ENCODE measurements at places on chromosomes 5 and 9.
A peak's percentile ranks its signal among the peaks of the same experiment; 100 is the strongest.

GRCh38 chr5:1652873-1653697, 129.3 kb upstream of the LPCAT1 start:
- DNase-seq = no peak

DNA sequence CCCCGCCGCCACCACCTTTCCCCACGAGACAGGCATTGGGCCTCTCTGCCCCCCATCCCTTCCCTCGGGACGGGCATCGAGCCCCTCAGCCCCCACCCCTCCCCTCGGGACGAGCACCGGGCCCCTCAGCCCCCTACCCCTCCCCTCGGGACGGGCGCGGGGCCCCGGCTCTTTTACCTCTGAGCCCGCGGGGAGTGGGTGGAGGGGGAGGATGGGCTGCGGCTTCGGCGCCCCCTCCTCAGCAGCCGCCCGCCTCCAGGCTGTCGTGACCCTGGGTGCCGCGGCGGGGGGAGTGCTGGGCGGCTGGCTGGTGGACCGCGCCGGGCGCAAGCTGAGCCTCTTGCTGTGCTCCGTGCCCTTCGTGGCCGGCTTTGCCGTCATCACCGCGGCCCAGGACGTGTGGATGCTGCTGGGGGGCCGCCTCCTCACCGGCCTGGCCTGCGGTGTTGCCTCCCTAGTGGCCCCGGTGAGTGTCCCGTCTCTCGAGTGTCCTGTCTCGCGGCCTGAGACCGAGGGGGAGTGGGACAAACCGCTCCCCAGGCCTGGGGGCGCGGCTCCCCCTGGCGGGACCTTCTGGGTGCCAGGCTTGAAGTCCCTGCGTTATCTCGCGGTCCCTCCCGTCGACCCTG, 791 bp downstream of the SLC2A8 start:
- DNase-seq = peak; percentile 57

DNA sequence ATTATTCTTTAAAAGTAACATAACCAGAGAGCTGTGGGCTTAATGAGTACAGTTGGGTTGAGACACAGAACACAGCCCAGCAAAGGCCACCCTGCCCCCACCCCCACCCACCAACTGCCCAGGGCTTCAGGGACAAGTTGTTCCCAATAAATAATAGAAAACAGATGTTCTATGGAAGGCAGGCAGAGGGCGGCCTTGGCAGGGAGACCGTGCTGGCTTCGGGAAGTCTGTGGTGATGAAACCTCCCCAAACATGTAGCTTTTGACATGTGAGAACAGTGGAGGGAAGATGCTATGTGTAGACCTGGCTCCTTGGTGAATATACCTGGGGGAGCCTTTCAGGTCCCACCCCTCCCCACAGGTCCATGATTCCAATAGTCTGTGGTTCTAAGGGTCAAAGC, 10.0 kb downstream of the TRAF1 start:
- DNase-seq = no peak

GRCh38 chr9:84283946-84284345, 56.6 kb downstream of the SLC28A3 start:
- DNase-seq = no peak

DNA sequence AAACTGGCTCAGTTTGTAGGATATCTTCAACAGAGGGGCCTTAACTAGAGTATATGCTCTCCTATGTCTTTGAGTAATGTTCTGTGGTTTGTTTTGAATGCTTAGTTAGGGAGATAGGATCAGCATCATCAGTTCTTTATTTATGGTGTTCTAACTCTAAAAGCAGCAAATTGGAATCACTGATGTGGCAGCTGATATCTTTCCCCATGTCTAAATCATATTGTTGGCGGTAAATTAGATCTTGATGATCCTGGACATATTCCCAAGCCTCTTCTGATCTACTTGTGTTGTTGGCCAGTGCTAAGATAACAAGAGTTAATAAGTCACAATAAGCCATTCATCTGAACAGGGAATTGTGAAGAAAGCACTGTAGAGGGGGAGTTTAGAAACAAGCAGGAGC, 332.4 kb upstream of the DAB2 start:
- no peak for DNase-seq

- DNase-seq = no peak
Observed at GRCh38 chr5:83375049-83375745, 96.3 kb upstream of the VCAN start.

DNA sequence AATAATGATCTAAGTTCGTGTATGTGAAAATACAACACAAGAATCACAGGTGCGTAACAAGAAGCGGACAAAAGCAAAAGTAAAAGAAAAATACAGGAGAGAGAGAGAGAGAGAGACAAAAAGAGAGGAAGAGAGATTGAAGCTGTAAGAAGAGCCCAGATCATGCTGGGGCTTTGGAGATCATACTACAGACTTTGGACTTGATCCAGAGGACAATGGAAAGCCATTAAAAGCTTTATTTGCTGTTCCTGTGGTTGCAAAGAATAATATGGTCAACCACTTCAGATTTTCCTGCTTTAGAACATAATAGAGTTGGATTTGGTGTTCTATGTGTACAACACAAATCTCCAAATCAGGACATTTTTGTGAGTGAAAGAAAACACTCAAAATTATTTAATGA, 561.4 kb downstream of the CAAP1 start:
- no peak for DNase-seq

DNA sequence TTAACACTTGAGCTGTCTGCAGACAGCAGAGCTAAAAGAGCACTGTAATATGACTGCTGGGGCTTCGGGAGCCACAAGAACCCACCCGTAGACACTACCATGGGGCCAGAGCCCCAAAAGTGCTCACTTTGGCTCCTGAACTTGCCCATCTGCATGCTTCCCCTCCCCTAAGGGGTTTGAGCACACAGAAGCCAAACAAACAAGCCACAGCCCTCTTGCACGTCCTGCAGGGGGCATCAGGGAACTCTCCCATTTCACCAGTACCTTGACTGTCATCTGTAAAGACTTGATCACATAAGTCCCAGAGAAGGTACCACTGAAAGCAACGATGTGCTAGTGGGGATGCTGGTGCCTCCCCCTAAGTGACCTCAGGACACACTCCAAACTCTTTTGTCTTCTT, 681.8 kb downstream of the SEMA5A start:
- DNase-seq = no peak

GRCh38 chr5:116763987-116764866, 189.6 kb upstream of the SEMA6A start:
- DNase-seq = no peak

DNA sequence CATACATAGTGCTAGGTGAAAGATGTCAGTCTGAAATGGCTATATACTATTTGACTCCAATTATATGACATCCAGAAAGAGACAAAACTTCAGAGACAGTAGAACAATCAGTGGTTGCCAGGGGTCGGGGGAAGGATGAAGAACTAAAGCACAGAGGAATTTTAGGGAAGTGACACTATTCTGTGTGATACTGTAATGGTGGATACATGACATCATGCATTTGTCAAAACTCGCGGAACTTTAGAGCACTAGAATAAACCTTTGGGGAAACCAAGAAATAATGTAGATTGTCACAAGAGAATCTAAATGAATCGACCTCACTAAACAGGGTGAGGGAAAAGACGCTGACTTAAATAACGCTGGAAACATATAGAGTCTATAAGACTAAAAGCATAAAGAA, 107.0 kb upstream of the RETREG1 start:
- DNase-seq = no peak

DNA sequence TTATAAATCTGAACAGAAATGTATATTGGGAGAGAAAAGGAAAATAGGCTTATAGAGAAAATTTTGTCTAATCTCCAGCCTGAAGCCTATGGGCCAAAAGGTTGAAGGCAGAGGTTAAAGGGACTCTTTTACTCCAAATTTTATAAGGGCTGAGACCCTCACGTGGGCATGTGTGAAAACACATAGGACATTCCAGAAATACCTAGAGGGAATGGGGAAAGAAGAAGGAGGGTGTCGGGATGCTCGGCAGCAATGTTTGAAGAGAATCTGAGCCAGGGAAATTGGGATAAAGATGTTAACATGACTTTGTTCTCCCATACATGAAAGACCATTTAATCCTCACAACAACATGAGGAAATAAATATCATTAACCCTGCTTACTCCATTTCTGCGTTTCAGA, 102.1 kb upstream of the SLC12A2 start:
- DNase-seq = no peak

DNA sequence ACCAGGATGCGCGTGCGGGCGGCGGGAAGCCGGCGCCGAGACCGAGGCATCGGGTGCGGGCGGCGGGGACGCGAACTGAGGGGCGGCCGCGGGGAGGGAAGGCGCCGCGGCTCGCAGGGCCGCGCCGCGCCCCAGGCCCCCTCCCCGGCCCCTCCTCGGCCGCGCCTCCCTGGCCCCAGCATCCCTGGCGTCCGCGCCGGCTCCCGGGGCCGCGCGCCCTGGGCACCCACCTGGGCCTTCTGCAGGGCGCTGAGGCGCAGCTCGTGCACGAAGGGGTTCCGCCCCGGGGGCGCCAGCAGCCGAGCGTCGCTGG, 324 bp downstream of the LPCAT1 start:
- no peak for DNase-seq

DNA sequence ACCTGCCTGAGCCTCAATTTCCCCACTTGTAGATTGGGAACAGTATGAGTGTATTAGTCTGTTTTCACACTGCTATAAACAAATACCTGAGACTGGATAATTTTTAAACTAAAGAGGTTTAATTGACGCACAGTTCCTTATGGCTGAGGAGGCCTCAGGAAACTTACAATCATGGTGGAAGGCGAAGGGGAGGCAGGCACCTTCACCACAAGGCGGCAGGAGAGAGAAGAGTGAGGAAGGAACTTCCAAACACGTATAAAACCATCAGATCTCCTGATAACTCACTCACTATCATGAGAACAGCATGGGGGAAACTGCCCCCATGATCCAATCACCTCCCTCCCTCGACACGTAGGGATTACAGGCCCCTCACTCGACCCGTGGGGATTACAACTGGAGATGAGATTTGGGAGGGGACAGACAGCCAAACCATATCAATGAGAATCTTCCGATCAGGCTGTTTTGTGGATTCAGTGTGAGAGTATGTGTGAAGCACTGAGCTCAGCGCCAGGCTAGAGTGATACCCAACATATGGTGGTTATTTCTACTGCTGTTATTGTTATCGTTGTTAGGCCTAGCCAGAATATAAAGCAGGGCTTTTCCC, 14.6 kb upstream of the LMX1B start:
- no peak for DNase-seq

GRCh38 chr9:16030528-16031185, 477.8 kb downstream of the CCDC171 start:
- peak; percentile 60 for DNase-seq

DNA sequence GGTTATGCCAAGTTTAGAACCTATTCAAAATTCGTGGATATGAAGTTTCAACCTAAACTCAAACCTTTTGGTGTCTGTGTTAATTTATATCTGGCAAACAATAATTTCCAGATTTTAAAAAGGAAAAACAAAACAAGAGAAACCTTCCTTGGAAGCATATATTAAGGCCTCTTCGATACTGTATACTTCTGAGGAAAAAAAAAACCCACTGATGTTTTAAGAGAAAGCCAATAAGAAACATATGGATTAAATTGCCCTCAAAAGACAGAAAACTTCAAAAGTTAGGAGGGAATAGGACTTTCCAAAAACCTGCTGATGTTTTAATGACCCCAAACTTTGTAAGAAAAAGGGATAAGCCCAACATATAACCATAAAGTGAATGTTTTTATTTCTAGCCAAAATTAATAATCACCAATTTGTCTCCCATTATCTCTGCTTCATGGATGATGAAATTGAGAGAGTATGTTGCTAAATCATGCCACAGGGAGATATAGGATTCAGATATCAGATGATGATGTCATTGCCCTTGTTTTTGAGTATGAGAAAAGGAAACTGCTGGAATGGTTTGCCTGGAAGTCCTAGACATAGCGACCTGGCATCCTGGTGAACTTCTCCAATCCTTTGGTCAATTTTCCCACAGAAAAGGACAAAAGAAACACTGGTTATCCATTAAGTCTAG, 423.9 kb downstream of the DMRT2 start:
- DNase-seq = no peak

GRCh38 chr5:165138236-165138635, 1632.8 kb downstream of the MAT2B start:
- no peak for DNase-seq

DNA sequence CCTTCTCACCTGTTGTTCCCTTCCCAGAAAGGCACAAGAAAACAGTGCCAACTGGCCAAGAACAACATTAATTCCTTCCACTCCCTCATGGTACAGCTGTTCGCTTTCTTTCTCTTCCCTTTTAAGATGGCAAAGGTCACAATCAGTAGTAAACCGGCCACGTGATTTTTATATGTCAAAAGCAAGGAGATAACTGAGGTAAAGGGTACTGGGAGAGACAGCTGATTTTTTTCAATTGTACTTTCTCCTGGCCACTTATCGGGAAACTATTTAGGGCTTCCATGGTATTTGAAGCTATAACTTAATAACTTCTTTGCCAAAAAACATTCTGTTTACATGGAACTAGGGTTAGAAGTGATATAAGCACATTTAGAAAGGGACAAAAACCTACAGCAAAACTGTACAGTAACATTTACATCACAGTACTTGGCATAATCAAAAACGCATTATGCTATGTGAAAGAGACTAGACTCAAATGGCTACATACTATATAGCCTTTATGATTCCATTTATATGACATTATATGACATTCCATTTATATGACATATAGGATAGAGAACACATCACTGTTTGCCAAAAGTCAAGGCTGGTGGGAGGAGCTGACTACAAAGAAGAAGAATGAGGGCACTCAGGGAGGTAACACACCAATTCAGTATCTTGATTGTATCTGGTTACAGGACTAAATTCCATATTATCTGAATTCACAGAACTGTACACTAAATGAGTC, 24.8 kb downstream of the PLPP1 start:
- no peak for DNase-seq

DNA sequence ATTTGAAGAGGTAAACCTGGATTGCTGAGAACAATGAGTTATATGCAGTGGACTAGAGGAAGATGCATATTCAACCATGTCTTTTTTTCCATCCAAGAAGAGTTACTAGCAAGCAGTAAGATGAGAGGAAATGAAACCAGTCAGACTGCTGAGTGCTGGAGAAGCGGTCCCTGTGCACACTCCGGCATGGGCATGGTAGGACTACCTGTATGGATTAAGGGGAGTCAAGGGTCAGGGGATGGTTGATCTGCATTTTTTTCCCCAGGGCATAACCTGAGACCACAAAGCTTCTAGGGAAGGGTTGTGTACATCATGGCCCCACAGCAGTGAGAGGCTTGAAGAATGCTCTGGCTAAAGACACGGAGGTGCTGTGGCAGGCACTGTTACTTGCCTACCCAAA, 76.6 kb upstream of the ZNF169 start:
- no peak for DNase-seq

- DNase-seq = no peak
Observed at GRCh38 chr5:127320032-127320965, 29.7 kb downstream of the MEGF10 start.
